Esophagus squamous epithelium (tissue), 5 donors: ENCODE measurements at places on chromosomes 7 and 10.

DNA sequence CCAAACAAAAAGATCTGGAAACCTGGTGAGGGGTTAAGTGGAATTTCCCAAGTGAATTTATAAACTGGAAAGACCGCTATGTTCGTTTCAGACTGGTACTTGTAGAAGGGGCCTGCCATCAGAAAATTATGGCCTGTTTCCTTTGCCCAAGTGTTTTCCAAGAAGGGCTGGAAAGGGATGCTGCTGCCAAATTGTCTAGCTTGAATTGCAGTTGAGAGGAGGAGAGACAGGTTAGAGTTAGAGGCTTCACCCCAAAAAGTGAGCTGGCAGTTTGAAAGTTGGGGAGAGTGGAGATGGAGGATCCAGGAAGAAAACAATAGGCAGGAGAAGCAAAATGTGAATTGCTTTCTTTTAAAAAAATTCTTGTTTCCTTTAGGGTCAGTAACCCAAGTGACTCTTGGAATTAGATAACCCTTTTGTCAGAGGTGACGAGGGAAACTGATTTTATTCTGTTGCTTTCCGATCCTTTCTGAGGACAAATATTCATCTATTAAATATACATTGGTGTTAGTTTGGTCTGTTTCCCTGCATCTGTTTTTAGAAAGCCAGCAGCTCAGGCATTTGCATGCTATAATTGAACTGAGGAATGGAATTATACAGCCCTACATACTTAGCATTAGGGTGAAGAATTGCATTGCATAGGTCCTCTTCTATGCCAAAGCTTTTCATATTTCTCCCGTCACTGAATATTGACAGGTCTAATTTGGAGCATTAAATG, 82.5 kb upstream of the PRR15 start:
- no peak for DNase-seq

DNA sequence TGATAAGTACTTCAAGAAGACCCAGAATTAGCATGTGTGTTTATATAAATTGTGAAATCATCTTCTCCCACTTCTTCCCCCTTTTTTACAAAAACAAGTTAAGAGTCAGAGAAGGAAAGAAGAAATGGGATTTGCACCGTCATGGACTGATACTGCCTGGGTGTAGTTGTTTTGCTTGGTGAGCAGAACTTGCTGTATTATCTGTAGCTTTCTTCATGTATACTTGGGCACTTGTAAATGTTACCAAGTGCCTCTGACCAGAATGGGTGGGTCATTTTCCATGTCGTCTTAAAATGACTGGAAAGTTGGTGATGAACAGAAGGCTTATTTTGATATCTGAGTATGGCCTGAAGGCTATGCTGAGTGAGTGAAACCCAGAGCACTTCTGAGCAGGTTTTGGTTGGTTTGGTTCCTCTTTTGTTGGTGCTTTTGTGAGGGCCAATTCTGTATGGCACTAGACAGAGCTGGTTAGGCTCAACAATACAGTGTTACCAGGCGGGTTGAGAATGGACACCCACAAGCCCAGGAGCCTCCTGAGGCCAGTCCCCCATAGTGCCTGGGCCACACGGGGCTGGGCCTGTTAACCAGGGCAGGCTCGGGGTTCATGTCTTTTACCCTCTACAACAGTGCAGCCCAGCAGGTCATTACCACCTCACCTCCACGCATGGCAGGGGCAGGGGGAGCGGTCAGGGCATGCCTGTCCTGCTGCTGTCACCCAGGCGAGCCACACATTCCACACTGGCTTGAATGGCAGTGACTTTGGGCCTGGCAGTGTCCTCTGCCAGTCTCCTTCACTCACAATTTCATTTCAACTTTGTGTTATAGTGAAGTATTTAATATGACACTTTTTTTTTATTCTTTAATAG, 115.1 kb downstream of the CCNY start:
- DNase-seq, result no peak

- no peak for DNase-seq
Observed at GRCh38 chr7:6725003-6725402, 18.3 kb upstream of the ZNF12 start.

DNA sequence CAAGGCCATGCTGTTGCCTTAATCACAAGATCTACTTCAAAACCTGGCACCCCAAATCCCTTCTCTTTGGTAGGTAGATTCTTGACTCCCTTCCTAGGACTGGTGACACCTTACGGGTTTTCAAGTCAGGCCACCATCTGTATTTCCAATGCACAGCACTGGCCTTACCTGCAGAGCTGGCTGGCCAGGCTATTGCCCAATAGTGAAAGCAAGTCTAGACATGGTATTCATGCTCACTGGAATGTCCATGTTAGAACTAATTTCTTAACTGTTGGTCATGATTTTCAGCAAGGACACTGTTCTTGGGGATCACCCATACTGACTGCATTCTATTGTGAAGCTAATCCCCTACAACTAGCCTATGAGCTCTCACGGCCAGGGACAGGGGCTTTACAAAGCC, 313.1 kb upstream of the RNF32 start:
- no peak for DNase-seq

DNA sequence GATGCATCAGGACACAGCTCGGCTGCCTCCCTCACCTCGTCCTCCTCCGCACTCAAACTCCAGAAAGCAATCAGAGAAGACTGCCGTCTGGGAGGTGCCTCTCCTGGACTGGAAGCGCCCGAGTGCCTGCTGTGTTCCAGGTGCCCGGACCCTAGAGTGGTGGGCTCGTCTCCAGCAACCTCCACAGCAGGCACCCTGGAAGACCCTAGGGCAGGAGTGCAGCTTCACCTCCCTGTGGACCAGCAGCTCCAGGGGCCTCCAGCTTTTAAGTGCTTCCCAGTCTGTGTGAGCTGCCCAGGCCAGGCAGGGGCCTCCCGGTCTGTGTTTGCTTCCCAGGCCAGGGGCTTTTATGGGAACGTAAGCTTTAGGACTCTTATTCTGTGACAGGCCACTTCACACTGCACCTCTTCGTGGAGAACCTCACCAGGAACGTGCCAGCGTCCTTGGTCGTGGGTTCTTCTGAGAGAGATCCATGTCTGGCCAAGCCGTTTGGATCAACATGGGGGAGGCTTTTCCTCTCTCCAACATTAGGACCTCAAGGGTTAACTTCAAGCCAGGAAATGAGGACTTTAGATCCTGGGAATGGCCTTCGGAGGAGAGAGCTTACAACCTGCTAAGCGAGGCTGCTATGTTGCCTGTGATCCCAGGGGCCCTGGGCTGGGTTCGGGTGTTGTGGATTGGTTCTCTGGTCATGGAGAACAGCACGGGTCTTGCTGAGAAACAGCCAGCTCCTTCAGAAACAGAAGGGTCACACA, 5.9 kb upstream of the PWWP2B start:
- no peak for DNase-seq

- no peak for DNase-seq
Observed at GRCh38 chr10:33421789-33422462, 87.5 kb upstream of the NRP1 start.

DNA sequence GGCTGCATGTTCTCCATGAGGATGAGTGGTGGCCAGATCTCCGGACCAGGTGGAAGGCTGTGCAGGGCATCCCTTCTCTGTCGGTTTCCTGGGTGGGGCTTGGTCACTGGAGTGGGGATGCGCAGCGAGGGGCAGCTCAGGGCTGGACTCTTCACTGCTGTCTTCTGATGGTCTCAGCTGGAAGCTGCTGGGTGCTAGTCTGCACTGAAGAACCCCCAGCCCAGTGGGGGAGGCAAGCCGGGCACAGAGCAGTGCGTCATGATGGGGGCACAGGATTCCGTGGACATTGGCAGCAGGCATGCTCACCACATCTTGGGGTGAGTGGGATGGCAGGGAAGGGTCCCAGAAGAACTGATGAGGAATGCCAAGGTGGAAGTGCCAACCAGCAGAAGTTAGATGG, 39.8 kb downstream of the EEPD1 start:
- DNase-seq, result no peak

DNA sequence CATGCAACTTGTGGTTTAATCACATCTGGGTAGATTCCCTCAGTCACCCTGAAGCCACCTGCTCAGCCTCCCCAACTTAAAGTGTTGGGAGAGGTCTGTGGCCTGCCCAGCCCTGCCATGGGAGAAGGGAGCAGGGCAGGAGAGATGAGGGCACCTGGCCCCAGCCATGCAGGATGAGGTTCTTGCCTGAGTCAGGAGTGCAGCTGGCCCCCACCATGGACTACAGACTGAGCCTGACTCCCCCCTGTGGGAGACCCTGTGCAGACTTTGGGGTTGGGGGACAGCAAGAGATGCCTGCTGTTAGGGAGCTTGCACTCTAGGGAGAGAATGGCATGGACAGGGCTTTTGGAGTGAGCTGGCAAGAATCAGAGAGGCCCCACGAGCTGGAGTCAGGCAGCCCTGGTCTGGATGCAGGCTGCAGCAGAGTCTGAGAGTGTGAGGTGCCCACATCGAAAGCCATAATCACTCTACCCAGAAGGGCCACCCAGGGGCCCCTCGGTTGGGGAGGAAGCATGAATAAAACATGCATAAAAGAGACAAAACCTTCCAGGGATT, 34.7 kb upstream of the DPYSL4 start:
- DNase-seq, result no peak

DNA sequence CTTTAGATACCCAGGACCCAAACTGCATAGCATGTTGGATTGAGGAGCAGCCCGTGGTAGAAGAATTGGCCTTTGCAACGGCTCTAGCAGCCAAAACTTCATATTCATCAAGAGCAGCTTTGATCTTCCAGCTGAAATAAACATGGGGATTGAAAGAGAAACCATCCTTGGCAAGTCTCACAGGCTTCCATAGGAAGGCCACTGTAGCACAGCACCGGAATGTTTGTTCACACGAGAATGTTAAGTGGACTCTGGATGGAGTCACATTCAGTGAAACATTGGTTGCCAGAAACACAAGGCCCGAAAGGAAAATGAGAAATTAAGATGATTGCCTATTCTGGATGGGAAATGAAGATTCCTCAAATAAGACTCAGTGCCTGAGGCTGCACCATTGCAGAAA, 97.4 kb downstream of the RAB18 start:
- DNase-seq, result no peak

DNA sequence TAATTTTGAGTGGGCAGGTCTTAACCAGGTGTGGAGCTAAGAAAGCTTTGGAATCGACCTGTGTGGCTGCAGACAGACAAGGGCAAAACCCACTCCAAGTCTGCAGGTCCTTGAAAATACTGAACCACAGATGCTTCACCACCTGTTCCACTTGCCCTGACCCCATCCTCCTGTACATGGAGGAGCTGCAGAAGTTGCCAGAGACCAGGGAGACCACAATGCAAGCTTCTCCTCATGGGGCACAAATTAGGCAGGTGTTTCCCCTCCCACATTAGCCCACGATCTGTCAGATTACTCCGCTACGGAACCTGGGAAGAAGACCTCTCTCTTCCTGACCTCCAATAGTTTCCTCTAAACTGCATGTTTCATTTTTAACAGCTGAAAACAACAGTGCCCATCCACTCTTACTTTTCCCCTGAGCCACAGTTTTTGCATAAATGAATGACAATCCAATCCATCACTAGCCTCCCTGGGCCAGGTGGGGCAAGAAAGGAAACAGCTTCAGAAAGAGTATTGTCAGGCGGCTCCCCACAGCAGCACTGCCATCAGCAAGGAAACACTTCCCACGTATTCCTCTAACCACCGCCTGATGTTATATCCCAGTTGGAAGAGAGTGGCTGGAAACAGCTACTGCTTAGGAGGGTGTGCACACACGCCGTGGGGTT, 141.6 kb downstream of the PRKAG2 start:
- no peak for DNase-seq

DNA sequence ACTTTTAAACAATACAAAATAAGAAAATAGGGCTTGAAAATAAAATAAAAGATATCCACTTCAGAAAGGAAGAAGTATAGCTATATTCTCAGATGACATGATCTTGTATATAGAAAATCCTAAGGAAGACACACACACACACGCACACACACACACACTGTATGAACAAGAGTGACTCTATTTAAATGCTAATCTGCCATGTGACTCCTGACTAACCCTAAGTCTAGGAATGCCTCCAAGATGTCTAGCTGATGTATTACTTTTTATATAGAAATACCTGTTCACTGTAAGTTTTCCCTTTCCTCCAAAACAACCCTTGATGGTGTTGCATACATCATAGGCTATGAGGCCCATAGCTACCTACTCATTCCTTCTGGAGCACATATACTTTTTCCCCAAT, 173.1 kb upstream of the LRRTM3 start:
- no peak for DNase-seq

DNA sequence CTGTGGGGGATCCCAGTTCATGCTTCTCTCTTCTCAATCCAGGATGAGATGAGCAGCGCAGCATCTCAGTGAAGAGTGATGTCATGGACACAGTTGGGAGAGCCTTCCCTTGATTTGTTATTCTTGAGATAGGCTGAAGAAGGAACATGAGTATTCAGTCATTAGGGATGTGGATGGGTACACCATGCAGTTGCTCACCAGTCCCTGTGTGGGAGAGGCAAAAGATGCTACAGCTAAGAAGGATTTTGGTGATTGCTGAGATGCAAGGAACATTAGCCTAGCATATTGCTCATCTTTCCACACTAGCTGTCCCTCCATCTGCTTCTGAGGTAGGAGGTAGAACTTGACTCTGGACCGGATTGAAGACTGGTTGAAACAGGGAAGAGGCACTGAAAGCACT, 179.6 kb downstream of the GALNT17 start:
- no peak for DNase-seq

DNA sequence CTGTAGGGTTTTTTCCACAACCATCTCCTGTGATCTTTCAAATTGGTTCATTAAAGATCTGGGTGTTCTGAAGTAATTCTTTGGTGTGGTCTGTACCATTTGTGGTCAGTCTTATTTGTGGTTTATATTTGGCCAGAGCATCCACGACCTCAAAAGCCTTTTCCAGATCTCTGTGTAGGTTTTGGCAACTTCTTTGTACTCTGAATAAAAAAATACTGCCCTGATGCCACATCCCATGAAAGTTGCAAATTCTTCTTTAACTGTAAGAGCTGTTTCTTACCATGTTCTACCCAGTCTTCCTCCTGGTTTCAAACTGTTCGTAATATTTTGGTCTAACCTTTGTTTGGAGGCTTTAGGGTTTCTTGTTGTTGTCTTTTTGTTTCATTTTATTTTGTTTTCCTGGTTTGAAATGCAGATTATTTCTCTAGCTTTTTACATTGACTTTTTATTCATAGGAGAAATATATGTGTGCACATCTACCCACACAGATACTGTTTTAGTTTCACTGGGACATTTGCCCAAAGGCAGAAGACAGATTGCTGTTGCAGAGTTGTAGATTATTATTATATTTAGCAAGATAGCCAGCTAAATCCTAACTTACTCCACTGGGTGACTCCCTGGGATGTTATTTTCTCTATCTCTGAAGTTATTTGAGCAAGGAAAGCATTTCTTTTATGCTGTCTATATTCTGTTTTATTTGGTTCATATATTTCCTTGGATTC, 123.2 kb upstream of the SAMD8 start:
- no peak for DNase-seq

- no peak for DNase-seq
Observed at GRCh38 chr7:53811555-53812079, 730.6 kb upstream of the VSTM2A start.

GRCh38 chr7:117564627-117565026, 84.8 kb downstream of the CFTR start:
- DNase-seq, result no peak

DNA sequence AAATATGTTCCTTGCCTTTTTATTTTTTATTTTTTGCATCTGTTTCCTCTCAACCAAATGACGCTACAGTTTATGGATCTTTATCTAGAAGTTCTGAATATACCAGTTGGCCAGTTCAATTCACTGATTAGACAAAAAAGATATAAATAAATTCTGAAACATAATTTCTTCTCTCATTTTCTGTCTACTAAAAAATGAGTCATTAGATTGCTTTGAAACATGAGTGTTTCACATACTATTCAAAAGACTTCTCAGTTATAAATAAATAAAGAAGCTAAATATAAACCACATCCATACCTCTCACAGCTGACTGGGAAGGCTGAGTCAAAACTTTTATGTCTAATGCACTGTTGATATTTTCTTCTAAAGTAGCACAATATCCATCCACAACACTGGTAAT, 97.6 kb upstream of the GPR22 start:
- DNase-seq, result no peak
